ENCODE measurements at places on chromosomes 11 and 22. TPM values are rescaled to one million over a fixed set of nuclear protein-coding genes. Genes with fewer than 3 reads are reported as not detected.

The SLCO2B1 gene
- total RNA-seq, result not detected

The ABTB2 gene
- total RNA-seq, result 12.5 TPM

The CCDC87 gene
- total RNA-seq, result 0.11 TPM

The PRAME gene
- 77.8 TPM for total RNA-seq

The MUC2 gene
- total RNA-seq, result 0.03 TPM

The FAM180B gene
- 1.4 TPM for total RNA-seq

The OR5M10 gene
- total RNA-seq, result not detected

The SYT9 gene
- not detected for total RNA-seq

The ANO5 gene
- total RNA-seq, result 0.03 TPM

The SCGB1C1 gene
- not detected for total RNA-seq

All from A375 (cell line).